IPS DF 6.9 (cell line): ENCODE measurements at places on chromosomes 13 and 19.

GRCh38 chr13:40230833-40231266 is 435.6 kb downstream of the FOXO1 start:
- DNase-seq: no peak

DNA sequence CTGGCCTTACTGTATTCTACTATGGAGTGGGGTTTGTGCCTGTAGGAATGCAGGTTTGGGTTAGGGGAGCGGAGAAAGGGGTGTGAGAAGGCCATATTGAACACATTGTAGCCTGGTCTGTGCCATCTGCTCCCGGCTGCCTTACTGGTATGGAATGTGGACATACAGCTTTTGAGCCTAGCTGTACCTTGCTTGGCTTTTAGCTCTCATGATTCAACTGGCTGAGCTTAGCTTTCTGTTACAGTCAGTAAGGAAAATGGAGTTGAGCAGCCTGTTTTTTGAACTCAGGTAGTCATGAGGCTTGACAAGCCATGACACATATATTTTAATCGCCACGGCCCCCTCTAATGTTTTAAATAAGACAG is 41.6 kb downstream of the ARHGAP35 start:
- DNase-seq: no peak

GRCh38 chr13:107070792-107071191 is 502.9 kb upstream of the ARGLU1 start:
- no peak for DNase-seq

- no peak for DNase-seq
Measured at GRCh38 chr13:113654591-113655345, 3.2 kb downstream of the ATP4B start.

- DNase-seq: no peak
Measured at GRCh38 chr13:89828506-89828905, 1519.0 kb upstream of the MIR17HG start.

DNA sequence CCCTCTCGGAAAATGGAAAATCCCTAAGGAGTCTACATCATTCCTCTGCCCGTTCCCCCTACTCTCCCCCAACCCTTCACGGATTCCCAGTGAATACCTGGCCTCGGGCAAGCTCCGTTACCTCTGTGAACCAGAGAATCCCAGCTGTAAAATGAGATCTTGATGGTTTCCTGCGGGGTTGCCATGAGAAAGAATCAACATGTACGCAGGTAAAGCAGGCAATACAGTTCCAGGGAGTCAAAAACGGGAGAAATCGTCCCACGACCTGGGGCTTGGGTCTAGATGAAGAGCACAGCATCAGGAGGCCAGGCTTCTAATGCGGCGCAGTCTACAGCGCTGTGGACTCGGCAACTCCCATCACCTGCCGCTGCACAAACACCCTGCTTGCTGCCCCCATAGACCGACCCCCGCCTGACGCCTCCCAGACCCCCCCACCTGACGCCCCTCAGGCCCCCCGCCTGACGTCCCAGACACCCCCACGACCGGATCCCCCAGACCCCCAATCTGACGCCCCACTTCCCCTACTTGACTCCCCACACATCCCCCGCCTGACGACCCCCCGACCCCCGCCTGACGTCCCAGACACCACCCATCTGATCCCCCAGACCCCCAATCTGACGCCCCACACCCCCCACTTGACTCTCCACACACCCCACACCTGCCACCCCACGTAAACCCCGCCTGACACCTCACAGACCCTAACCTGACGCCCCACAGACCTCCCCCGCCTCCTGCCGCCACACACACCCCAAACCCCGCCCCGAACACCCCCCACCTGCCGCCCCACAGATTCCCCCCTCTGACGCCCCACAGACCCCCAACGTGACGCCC is 680 bp downstream of the LIG4 start:
- DNase-seq: no peak

GRCh38 chr19:13681509-13681908 is 82.8 kb upstream of the MRI1 start:
- no peak for DNase-seq

DNA sequence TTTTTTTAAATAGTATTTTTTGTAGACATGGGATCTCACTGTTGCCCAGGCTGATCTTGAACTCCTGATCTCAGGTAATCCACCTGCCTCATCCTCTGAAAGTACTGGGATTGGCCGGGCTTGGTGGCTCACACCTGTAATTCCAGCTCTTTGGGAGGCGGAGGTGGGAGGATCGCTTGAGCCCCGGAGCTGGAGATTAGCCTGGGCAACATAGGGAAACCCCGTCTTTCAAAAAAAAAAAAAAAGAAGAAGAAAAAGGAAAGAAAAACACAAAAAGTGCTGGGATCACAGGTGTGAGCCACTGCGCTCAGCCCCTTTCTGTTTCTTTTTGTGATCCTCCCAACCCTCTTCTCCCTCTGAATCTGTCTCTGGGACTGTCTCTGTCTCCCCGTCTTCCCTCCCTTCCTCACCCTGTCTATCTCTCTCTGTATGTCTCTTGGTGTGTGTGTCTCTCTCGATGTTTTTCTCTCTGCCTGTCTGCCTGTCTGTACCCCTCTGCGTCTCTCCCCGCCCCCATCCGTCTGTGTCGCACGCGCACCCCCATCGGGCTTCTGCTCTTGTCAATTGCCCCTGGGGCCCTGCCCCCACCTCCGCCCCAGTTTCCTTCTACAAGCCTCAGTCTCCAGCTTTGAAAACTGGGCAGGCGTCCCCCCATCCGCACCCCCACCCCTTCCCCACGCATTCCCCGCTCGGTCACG is 540 bp upstream of the ZFP36 start:
- no peak for DNase-seq
